ENCODE measurements at places on chromosomes 3 and 15.
A peak's percentile ranks its signal among the peaks of the same experiment; 100 is the strongest.

DNA sequence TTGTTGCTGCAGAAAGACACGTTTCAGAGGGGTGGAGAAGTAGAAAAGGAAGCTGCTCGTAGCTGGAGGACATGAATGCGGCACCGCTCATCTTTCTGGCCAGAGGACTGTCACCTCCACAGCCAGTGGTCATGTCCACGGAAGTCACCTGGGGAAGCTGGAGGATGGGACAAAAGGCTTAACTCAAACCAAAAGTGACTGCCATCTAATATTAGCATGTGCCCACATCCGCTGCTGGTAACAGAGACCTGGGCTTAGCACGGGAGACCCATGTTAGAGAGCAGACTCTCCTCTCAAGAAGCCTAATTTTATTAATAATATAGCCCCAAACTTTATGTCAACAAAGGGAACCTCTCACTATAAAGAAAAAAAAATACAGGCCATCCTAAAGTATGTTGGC, 5.9 kb downstream of the MEX3B start:
- no peaks in the 10 kb centered on the region for H3K27me3 ChIP-seq
- no peak overlapping the region for H3K27ac ChIP-seq
- H3K36me3 ChIP-seq, result no peaks in the 10 kb centered on the region

GRCh38 chr3:46546896-46547440, 19.1 kb downstream of the LRRC2 start:
- H3K36me3 ChIP-seq, result no peaks in the 10 kb centered on the region
- no peak for DNase-seq
- H3K4me1 ChIP-seq, result no peaks in the 10 kb centered on the region
- H3K4me3 ChIP-seq, result no peak overlapping the region
- H3K27me3 ChIP-seq, result no peaks in the 10 kb centered on the region
- H3K27ac ChIP-seq, result no peak overlapping the region

DNA sequence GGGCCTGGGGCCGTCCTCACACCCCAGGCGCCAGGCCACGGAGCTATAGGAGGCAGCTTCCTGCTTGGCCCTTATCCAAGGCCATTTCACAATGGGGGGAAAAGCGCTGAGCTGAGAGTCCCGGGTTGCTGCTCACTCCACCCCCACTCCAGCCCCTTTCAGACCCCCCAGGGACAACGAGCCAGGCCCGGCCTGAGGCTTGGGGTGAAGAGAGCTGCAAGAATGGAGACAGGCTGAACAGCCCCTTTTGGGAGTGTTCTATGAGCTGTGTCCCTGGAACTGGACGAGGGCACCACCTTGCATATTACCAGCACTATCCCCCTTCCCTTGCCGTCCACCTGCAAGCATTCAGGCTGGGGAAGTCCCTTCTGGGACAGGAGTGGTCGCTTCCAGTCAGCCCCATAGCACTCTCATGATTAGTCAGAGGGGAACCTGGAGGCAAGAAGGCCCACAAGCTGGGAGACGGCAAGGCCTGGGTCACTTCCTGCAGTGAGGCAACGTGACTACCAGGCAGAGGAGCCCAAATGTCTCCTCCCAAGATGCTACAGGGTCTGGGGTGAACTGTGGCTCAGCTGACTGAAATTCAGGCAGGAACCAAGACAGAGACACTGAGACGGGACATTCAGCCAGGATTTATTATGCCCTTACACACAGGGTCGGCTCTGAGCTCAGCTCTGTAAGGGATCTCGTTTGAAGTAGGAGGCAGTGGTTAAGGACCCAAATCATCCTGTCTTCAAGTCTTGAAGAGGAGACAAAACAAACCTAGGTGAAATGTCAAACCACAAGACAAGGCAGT, 8.6 kb upstream of the SRP14 start:
- H3K4me3 ChIP-seq, result peak overlapping the region; percentile 2
- no peaks in the 10 kb centered on the region for H3K36me3 ChIP-seq
- H3K27ac ChIP-seq, result peak overlapping the region; percentile 55
- DNase-seq, result no peak

DNA sequence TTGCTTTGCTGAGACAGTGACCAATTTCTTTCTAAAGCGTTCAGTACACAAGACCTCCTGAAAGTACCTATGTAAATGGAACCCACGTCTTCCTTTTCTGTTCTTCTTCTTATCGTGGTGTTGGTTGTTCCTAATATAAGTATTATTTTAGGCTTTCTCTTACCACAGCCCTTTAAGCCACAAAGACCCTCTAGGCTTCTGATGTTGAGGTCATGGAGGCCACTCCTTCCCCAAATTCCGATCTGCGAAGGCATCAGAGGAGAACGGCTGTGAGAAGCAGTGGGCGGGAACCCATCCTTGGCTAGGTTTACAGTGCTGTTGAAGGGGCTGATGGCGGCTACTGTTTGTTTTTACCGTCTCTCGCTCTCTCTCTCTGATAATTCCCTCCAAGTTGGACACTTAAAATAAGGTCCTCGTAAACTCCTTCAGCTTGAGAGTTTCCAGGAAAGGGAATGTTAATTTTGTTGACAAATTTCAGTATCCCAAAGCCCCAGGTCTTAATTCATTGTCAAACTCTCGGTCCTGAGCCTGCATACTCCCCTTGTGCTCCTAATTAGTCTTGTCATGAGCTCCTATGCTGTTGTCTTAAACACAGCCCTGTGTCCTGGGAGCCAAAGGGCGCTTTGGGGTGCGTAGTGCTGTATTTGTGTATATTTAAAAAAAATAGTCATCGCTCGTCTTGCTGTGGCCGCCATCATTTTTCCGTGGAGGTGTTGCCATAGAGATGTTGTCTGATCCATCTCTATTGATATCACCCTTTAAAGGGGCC, 178.8 kb downstream of the OPA1 start:
- no peak for DNase-seq
- H3K27me3 ChIP-seq, result peaks cover 2% of the 10 kb centered on the region
- H3K27ac ChIP-seq, result no peak overlapping the region

DNA sequence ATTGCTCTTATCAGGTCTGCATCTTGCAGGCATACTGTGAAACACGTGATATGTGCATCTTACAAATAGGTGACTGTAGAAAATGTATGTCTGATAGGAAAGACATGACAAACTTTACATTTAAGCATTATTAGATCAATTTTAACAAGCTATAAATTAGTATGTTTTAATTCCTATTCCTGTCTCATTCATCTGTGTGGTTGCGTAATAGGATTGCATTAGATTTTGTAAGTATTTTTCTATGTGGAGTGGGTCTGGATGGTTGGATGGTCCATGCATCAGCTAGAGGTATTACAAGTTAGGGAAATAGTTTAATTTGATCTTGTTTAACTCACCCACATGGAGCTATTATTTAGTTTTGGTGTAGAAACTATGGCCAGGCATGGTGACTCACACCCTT, 18.8 kb downstream of the ASTE1 start:
- H3K36me3 ChIP-seq, result no peaks in the 10 kb centered on the region
- no peak overlapping the region for H3K4me3 ChIP-seq
- H3K27me3 ChIP-seq, result no peaks in the 10 kb centered on the region
- no peak overlapping the region for H3K27ac ChIP-seq
- H3K4me1 ChIP-seq, result no peaks in the 10 kb centered on the region

DNA sequence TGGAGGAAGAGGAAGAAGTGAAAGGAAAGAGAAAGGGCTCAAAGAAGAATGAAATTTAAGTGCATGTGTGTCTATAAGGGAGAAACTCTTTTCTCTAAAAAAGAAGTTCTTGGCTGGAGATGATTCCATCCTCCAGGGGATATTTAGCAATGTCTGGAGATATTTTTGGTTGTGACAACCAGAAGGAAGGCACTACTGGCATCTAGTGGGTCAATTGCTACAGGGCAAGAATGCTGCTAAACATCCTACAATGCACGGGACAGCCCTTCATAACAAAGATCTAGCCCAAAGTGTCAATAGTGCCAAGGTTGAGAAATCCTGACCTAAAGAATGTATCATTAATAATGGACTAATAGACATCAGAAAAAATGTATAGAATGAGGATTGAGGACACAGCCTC, 57.4 kb upstream of the ST3GAL6 start:
- DNase-seq, result no peak
- no peaks in the 10 kb centered on the region for H3K27me3 ChIP-seq
- no peak overlapping the region for H3K27ac ChIP-seq
- H3K4me3 ChIP-seq, result no peak overlapping the region
- H3K4me1 ChIP-seq, result no peaks in the 10 kb centered on the region

DNA sequence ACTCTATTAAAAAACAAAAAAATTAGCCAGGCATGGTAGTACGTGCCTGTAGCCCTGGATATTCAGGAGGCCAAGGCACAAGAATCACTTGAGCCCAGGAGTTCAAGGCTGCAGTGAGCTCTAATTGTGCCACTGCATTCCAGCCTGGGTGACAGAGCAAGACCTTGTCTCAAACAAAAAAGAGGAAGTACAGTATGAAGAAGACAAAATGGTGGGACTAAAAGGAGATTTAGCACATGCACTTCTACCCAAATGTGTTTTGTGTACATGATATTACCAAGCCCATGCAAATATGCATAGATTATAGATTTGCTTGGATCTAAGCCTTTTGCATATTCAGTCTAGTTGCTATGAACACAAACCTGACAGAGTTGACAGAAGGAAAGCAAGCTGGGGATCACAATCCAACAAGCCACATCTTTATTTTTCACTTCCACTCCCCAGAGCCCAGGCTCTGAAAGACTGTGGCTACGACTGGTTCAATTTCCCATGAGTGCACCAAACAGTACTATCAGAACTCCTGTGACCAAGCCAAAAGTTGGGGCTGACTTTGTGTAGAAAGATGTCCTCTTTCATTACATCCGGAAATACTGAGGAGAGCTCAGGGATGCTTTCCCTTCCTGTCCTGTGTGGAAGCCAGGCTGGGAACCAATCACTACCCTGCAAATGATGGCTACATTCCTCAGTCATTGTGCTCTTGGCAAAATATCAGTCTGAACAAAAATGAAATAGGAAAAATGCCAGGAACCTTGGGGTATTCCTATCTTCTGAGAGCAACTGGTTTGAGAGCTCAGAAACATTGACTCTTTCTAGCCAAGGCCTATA, 49.4 kb downstream of the TGM4 start:
- no peak overlapping the region for H3K27ac ChIP-seq
- H3K4me1 ChIP-seq, result no peaks in the 10 kb centered on the region
- peaks cover 60% of the 10 kb centered on the region for H3K36me3 ChIP-seq

DNA sequence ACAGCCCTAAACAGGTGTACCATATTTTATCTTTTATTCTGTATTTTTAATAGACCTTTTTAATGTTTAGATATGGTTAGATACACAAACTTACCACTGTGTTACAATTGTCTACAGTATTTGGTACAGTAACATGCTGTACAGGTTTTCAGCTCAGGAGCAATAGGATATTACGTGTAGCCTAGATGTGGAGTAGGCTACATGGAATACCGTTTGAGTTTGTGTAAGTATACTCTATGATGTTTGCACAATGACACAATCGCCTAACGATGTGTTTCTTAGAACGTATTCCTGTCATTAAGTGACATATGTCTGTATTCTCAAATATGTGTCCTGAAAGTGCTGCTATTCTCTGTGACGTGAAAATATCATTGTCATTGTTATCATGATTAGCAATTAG, 62.6 kb downstream of the MFSD1 start:
- no peak overlapping the region for H3K27ac ChIP-seq
- no peak overlapping the region for H3K4me3 ChIP-seq
- H3K36me3 ChIP-seq, result no peaks in the 10 kb centered on the region
- H3K27me3 ChIP-seq, result no peaks in the 10 kb centered on the region
- no peaks in the 10 kb centered on the region for H3K4me1 ChIP-seq

DNA sequence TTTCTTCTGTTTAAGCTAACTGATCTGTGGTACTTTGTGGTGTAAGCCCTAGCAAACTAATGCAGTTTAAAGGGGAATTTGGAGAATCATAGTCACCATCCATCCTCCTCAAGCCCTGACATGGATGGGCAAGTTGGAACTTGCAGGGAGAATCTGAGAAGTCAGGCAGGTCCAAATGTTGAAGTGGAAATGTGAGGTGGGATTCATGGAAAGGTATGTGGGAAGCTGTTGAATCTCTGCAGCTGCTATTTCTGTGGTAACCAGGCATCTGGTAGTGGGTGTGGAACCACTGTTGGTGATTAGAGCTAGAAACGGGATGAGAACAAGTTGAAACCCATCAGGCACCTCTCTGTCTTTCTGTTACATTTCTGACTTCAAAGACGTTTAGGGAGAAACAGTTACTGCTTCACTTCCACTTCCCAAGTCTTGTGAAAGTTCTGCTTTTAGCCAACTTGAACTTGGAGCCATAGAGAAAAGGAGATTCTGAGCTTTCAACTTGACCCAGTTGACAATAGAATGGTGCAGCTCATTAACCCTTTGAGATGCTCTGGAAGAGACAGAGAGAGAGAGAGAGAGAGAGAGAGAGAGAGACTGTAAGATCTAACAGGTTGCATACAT, 38.1 kb upstream of the NMNAT3 start:
- no peak overlapping the region for H3K4me3 ChIP-seq
- H3K27ac ChIP-seq, result no peak overlapping the region
- H3K4me1 ChIP-seq, result no peaks in the 10 kb centered on the region
- H3K36me3 ChIP-seq, result no peaks in the 10 kb centered on the region
- no peak for DNase-seq
- no peaks in the 10 kb centered on the region for H3K27me3 ChIP-seq

- no peaks in the 10 kb centered on the region for H3K4me1 ChIP-seq
- H3K36me3 ChIP-seq, result no peaks in the 10 kb centered on the region
- no peak overlapping the region for H3K4me3 ChIP-seq
- DNase-seq, result no peak
- H3K27ac ChIP-seq, result no peak overlapping the region
Observed at GRCh38 chr3:78912687-78913086, 855.1 kb downstream of the ROBO1 start.

DNA sequence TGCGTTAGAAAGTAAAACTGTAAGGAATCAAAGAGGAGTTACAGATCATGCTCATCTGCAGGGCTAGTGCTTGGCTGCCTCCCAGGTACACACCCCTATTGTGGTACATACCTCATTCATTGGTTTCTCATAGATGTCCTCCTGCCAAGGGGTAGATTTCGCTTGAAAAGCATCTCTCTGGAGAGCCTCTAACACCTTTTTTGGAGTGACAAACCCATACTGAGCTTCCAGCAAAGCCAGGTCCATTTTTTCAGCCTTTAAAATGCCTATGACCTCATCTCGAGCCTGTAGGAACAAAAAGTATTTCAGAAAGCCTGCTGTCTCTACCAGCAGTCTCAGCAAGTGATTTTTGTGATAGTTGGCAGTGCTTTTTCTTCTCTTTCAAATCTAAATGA, 112.1 kb downstream of the CMSS1 start:
- H3K36me3 ChIP-seq, result no peaks in the 10 kb centered on the region
- no peak overlapping the region for H3K27ac ChIP-seq
- H3K4me1 ChIP-seq, result no peaks in the 10 kb centered on the region
- H3K4me3 ChIP-seq, result no peak overlapping the region
- DNase-seq, result no peak

GRCh38 chr15:73527598-73527997, 84.6 kb downstream of the REC114 start:
- H3K27me3 ChIP-seq, result no peaks in the 10 kb centered on the region
- H3K4me3 ChIP-seq, result no peak overlapping the region
- H3K27ac ChIP-seq, result no peak overlapping the region

DNA sequence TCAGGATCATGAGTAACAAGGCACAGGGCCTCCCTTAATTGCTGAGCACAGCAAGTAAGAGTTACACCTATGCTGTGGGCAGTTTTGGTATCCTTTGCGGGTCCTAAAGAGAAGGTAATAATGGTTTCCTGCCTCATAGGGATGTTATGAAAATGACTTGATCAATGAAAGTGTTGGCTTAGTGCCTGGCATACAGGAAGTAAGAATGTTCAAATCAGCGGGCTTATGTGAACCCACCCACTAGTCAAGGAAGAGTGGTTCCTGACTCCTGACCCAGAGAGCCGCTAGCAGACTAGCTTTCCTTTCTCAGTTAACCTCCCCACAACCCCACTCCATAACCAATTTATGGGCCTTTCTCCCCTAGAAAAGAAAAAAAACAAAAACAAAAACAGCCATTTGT, 5.2 kb upstream of the ADAMTS9 start:
- H3K4me1 ChIP-seq, result no peaks in the 10 kb centered on the region
- H3K36me3 ChIP-seq, result no peaks in the 10 kb centered on the region
- no peak overlapping the region for H3K4me3 ChIP-seq
- H3K27ac ChIP-seq, result no peak overlapping the region
- H3K27me3 ChIP-seq, result peaks cover 5% of the 10 kb centered on the region
